ENCODE measurements at places on chromosomes 7 and 10.
A peak's percentile ranks its signal among the peaks of the same experiment; 100 is the strongest.

DNA sequence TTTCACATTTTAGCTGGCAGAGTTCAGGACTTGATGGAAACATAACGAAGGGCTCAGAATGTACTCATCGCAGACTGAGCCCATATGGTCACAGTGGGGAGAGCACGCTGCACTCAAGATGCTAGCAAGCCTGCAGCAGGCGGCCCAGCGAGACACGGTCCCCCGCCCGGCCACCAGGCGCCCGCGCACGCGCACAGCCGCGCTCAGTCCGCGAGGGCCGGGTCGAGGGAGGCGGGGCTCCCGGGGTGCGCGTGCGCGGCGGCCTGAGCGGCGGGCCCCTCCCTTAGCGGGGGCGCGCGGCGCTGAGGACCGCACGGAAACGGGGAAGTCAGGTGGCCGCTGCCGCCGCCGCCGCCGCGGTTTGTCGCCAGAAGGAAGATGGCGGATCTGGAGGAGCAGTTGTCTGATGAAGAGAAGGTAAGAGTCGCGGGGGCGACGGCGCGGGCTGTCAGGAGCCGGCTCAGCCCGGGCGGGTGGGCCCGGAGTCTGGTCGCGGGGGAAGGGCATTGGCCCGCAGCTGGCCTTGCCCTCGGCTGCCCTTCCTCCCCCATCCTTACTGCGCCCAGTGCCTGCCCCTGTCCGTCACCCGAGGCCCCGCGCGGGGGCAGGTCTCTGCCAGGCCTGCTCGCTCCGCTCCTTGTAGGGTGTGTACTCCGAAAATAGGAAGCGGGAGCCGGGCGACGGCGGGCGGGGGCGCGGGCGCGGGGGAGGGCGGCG lies at the start of gene CAPZA2:
TSS of gene CAPZA2 (plus strand) at position 354 of the 717 bp plus-strand sequence. CDS start at position 379, 25 bp downstream.
- DNase-seq, result peak; percentile 76

DNA sequence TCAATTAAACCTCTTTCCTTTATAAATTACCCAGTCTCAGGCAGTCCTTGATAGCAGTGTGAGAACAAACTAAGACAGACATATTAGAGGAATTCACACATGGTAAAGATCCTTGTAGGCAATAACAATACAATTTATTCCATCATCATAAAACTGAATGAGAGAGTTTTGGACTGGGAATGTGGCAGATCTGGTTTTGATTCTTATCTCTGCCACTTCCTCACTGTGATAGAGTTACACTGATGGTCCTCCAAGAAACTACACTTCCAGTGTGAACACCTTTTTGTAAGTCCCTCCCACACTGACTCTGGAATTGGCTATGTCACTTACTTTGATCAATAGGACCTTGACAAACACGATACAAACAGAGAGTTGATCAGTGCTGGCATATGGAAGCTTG lies 2.9 kb downstream of the ENO4 start:
- no peak for DNase-seq

GRCh38 chr10:31583293-31583692 lies 264.3 kb downstream of the ZEB1 start:
- no peak for DNase-seq

GRCh38 chr10:91883549-91884444 lies 25.5 kb downstream of the FGFBP3 start:
- no peak for DNase-seq

DNA sequence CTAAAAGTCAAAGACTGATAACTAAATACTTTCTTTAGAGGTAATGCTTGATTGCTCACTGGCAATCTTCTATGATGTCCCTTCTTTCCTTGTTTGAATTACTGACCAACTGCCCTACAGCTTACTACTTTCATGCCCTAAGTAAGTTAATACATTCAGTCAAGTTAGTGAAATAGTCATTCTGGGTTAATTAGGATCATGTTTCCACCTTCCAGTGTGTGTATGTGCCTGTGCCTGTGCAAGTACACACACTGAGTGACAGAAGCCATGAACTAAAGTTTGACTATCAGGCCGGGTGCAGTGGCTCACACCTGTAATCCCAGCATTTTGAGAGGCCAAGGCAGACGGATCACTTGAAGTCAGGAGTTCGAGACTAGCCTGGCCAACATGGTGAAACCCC lies 187.9 kb downstream of the CACNA2D1 start:
- DNase-seq, result no peak

DNA sequence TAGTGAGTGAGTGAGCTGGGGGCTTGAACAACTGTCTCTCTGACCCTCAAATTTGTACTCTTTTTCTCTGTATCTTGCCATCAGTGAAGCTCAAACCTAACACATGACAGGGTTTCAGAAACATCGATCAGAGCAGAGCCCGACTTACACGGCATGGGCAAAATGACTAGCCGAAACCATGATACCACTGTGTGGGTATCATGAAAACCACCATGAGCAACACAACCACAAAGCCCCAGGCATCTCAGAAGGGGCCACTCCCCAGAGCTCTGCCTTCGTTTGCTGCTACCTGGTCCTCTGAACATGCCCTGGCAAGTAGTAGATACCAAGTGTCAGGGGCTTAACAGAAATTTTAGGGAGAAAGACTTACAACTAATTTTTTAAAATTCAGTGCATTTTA lies 308.5 kb downstream of the WDR11 start:
- DNase-seq, result no peak

GRCh38 chr7:83849131-83849530 lies 200.2 kb upstream of the SEMA3E start:
- no peak for DNase-seq

DNA sequence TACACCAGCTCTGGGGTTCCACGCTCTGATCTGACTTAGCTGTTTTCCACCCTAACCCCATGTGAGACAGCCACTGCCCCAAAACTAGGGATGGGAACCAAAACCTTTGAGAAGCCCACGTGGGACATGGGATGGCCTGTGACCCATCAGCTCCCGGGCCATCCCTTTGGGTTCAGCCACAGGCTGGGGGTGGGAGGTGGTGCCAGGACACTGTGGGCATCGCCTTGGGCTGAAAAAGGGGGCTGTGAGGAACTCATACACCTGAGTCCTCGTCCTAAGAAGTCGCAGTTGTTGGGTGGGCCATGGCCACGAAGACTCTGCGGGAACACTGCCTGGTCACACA lies 379.1 kb downstream of the DNAJB6 start:
- DNase-seq, result no peak
